ENCODE measurements at places on chromosomes 5 and 9. TPM values are rescaled to one million over a fixed set of nuclear protein-coding genes. Genes with fewer than 3 reads are reported as not detected.

DNA sequence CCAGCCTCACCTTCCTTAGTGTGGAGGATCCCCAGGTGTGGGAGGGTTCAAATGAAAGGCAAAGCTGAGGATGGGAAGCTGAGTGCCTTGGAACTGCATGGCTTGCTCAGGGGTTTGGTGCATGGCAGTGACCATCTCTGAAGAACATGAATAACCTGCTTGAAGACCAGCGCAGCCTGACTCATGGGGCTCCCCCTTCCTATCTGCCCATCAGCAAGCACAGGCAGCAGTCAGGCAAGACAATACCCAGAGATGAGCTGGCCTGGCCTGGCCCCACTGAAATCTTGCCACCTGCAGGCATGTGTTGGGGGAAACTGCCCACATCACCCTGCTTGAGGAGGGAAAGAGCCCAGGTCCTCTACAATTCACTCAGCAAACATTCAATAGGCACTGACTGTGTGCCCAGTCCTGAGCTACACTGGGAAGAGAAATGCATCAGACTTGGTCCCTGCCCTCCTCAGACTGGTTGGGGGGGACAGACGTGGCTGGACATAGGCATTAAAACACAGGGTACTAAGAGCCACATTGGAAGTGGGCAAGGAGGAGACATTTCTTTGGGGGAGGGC lies 105.0 kb upstream of the ALDH1B1 start:
- no peaks in the 10 kb centered on the region for H3K27me3 ChIP-seq
- H3K4me3 ChIP-seq: no peak overlapping the region
- H3K36me3 ChIP-seq: no peaks in the 10 kb centered on the region

DNA sequence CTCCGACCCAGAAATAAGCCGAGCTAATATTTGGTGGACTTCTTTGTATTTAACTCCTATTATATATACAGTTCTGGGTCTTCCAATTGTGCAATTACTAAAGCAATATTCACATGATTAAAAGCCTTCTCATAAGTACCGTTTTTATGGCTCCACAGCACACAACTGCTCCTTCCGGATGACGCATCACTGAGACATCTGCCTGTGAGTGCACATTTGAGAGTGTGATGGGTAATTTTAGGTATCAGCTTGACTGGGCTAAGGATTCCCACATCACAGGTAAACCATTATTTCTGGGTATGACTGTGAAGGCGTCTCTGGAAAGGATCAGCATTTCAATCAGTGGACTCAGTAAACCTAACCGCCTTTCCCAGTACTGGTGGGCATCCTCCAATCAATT lies 77.5 kb upstream of the SYK start:
- H3K4me1 ChIP-seq: no peaks in the 10 kb centered on the region
- peaks cover 14% of the 10 kb centered on the region for H3K27me3 ChIP-seq
- H3K4me3 ChIP-seq: no peak overlapping the region
- DNase-seq: no peak

ZNF879 gene
- total RNA-seq: 3.8 TPM

GRCh38 chr5:68898951-68899471 lies 194.8 kb upstream of the SLC30A5 start:
- no peak overlapping the region for H3K27ac ChIP-seq
- H3K36me3 ChIP-seq: no peaks in the 10 kb centered on the region
- H3K27me3 ChIP-seq: no peaks in the 10 kb centered on the region

ACER2 gene
- total RNA-seq: 1.3 TPM

DNA sequence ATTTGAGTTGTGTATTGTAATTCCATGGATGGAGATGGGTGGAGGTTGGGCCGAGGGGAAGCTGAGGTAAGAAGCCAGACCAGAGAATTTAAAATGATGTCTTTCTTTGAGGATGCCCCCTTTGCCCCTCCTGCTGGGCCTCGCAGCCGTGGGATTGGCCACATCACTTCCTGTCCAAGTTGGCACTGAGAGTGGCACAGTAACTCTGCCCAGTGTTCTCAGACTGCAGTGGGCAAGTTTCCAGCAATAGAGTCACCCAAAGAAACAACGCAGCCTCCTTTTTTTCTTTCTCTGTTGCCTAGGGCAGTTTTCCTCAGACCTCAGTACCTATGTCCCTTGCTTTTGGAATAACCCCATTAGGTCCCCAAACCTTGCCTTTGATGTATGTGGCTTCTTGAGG lies 306.6 kb upstream of the DMRT1 start:
- peaks cover 2% of the 10 kb centered on the region for H3K27me3 ChIP-seq
- DNase-seq: no peak
- no peaks in the 10 kb centered on the region for H3K36me3 ChIP-seq

RAD1 gene
- total RNA-seq: 48.9 TPM

DNA sequence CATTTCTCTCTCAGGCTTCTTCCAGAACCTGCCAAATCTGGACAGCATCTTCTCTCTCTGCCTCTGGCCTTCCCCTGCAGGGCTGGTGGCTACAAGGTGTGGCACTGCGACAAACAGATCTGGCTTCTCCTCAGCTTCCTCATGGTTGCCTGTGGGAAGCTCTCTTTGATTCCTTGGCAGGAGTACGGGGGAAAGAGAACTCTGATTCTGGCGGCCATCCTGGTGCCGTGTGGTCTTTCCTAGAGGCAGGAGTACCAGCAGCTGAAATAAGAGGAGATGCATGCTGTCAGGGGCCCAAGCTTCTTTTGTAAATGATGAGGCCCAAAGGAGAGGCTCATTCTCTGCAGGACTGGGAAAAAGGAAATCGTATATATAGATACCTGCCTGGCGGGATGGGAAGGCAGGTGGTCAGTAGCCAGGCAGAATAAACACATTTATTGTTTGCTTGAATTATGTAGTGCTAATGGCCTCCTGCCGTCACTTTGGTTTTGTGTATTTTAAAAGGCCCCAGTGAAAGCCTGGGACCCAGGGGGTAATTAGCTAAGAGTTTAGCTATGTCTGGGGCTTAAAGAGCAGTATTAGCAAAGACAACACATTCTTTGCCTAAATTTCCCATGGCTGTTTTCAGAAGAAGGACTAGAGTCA lies at the start of gene CER1:
Gene CER1 (minus strand): TSS at position 343 of the 645 bp plus-strand sequence. CDS start 61 bp downstream, at position 282.
- no peak within 1 kb of the TSS for H3K27ac ChIP-seq
- H3K27me3 ChIP-seq: peaks cover 7% of the 10 kb centered on the region
- H3K4me3 ChIP-seq: no peak within 1 kb of the TSS
- no peaks in the 10 kb centered on the region for H3K36me3 ChIP-seq
- no peaks in the 10 kb centered on the region for H3K4me1 ChIP-seq

GRCh38 chr5:104628911-104629310 lies 1066.3 kb upstream of the NUDT12 start:
- no peak overlapping the region for H3K4me3 ChIP-seq
- H3K27me3 ChIP-seq: no peaks in the 10 kb centered on the region
- H3K4me1 ChIP-seq: no peaks in the 10 kb centered on the region
- H3K36me3 ChIP-seq: no peaks in the 10 kb centered on the region

DNA sequence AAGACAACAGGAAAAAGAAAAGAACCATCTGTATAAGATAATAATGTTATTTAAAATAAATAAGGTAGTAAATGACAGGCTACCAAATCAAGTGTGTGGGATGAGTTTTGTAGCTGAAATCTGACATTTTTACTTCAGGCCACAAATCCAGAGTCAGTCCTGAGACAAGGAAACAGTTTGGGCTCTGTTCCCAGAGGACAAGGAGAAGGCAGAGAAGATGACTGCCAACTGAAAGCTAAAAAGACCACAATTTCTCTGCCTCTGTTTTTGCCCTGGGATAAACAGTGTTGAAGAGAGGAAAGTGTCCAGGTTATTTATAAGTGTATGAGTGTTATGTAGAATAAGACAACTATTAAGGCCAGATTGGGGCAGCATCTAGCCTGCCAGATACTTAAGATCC lies 180.5 kb downstream of the NFIB start:
- no peak overlapping the region for H3K27ac ChIP-seq
- H3K36me3 ChIP-seq: no peaks in the 10 kb centered on the region
- no peak overlapping the region for H3K4me3 ChIP-seq
- H3K4me1 ChIP-seq: no peaks in the 10 kb centered on the region

DNA sequence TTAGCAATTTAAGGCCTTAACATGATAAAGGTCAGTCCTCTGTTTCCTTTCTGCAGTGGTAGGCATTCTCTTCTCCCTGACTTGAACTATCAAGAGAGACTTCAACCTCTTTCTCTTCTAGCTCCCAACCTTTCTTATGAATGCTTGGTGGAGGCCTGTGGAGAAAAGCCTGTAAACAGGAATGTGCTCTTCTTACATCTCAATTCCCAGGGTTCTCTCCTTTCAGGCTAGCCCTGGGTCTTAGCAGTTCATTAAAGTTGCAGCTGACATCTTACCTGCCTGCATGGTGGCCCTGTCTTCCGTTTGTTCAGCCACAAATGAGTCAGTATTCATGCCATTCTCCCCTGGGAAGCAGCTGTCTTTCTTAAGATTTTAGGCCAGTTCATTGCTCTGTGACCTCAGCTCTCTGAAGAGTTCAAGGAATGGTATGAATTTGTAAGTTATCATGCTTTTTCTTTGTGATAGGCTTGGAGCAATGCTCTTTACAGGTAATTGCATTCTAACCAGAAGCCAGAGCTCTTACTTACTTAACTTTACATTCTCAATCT lies 77.8 kb downstream of the ADCY2 start:
- H3K27me3 ChIP-seq: no peaks in the 10 kb centered on the region
- no peak overlapping the region for H3K27ac ChIP-seq
- DNase-seq: no peak
- no peaks in the 10 kb centered on the region for H3K36me3 ChIP-seq
- no peak overlapping the region for H3K4me3 ChIP-seq

DNA sequence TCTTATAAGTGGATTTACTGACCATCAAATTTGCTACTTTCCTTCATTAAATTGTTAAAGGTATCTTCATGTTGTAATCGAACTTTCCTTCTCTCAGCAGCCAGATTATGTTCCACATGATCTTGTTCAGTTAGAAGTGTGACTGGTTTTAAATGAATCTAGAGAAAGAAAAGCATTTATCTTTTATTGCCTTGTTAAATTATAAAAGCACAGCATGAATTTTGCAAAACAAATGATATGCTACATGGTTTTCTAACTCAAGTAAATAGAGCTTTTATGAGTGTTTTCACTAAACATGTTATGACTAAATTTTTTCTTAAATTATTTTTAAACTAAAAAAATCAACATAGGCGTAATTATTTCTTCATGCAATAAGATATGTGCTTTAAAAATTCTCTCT lies 34.1 kb downstream of the ACOT12 start:
- peaks cover 3% of the 10 kb centered on the region for H3K27me3 ChIP-seq
- no peak for DNase-seq
- no peak overlapping the region for H3K27ac ChIP-seq
- H3K4me3 ChIP-seq: no peak overlapping the region

PPP2R2B gene
- total RNA-seq: 0.12 TPM

- H3K27ac ChIP-seq: no peak overlapping the region
- no peak overlapping the region for H3K4me3 ChIP-seq
- DNase-seq: no peak
Measured at GRCh38 chr5:175889910-175890684, 18.7 kb downstream of the CPLX2 start.

GRCh38 chr5:170614720-170615119 lies 110.9 kb downstream of the KCNIP1 start:
- H3K4me1 ChIP-seq: peaks cover 6% of the 10 kb centered on the region
- H3K4me3 ChIP-seq: no peak overlapping the region
- DNase-seq: no peak
- no peaks in the 10 kb centered on the region for H3K36me3 ChIP-seq

DNA sequence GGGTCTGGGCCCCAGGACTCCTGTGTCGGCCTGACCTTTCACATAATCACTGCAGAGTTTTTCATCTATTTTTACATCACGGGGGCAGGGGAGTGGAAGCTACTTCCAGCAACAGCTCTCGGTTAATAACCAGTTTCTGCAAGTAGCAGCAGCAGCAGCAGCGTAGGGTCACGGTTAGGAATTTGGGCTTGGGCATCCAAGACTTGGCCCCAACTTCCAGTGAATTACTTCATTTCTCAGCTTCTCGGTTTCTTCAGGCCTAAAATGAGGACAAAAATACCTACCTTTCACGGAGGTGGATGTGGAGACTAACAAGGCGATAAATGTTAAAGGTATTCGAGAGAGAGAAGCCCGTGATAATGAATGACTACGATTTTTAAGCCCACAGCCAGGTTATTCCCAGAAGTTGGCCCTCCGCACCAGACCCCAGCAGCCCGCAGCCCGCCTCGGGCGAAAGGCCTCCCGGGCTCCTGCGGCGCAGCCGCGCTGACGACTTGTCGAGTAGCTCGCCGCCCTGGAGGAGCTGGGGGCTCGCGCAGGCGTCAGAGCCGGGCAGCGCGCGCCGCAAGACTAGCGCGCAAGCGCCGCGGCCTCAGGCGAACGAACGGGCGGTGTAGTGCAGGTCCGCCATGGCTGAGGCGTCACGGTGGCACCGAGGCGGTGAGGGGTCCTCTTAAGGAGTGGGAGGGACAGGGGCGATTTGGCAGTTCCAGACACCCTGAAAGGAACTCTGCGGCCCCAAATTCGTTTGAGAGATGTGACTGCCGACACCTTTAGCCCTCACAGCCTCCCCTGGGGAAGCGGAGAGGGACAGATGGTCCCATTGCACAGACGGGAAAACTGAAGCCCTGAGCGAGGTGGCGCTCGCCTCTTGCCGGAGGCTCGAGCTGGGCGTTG lies at the start of gene PKD2L2:
Gene PKD2L2 (plus strand): TSS at position 595 of the 897 bp plus-strand sequence. CDS start 35 bp downstream, at position 630.
- peak within 1 kb of the TSS; percentile 88 for H3K4me3 ChIP-seq
- H3K27me3 ChIP-seq: peaks cover 4% of the 10 kb centered on the region
- H3K36me3 ChIP-seq: no peaks in the 10 kb centered on the region
- H3K27ac ChIP-seq: peak within 1 kb of the TSS; percentile 90

FAM151B gene
- 0.23 TPM for total RNA-seq

DNA sequence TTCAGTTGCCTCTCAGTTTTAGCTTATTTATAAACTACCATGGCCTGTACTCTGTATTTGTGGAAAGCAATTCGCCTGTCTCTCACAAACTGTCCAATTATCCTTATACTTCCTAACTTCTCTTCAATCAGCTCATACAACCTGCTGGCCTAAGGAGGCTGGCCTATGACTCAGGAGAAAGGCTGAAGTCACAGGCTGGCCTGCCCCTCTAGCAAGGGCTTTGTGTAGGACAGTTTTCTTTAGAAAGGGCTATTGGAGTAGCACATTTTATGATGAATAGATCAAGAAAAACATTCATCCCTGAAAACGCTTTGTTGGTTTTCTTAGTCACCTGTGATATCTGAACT lies 988.7 kb upstream of the ARRDC3 start:
- H3K36me3 ChIP-seq: no peaks in the 10 kb centered on the region
- no peak overlapping the region for H3K4me3 ChIP-seq
- no peaks in the 10 kb centered on the region for H3K4me1 ChIP-seq
- no peaks in the 10 kb centered on the region for H3K27me3 ChIP-seq

- H3K4me1 ChIP-seq: no peaks in the 10 kb centered on the region
- no peak for DNase-seq
- no peak overlapping the region for H3K27ac ChIP-seq
- H3K36me3 ChIP-seq: no peaks in the 10 kb centered on the region
- H3K4me3 ChIP-seq: no peak overlapping the region
Measured at GRCh38 chr5:38051711-38052511, 206.4 kb upstream of the EGFLAM start.

DNA sequence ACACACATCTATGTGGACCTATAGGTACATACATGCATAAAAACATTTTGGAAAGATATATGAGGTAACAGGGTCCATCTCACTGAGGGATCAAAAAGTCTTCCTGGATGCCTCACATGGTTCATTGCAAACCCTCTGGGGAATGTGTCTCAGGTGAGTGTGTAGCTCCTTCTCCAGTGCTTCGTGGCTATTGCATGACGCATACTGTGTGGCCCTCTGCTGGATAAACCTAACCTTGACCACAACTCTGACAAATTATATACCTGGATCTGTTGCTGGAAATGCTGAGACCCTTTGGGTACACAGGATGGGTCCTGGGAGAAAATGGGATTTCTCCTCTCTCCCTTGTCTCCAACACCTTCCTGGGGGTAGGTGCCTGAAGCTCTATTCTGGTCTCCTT lies 91.9 kb downstream of the JAKMIP2 start:
- no peak overlapping the region for H3K27ac ChIP-seq
- DNase-seq: no peak
- no peak overlapping the region for H3K4me3 ChIP-seq
- no peaks in the 10 kb centered on the region for H3K27me3 ChIP-seq
- H3K36me3 ChIP-seq: no peaks in the 10 kb centered on the region

Measured in activated CD4-positive, alpha-beta T cell treated with anti-CD3 and anti-CD28 coated beads, Interleukin-2, amount 10 ng/mL, durations not matched to agents 24 days and 14 days (primary cell).